ENCODE measurements at places on chromosomes 4 and X.

DNA sequence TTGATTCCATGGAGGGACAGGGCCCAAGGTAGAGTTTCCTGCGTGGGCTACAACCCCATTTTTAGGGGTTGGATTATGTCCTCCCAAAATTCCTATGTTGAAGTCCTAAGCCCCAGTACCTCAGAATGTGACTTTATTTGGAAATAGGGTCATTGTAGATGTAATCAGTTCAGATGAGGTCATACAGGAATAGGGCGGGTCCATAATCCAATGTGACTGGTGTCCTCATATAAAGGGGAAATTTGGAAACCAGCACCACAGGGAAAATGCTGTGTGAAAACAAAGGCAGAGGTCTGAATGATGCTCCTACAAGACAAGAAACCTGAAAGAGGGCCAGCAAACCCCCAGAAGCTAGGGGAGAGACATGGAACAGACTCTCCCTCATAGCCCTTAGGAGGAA, 31.1 kb upstream of the MAMLD1 start:
- no peak for DNase-seq

GRCh38 chr4:92791871-92792440, 488.2 kb downstream of the GRID2 start:
- no peak for DNase-seq

- peak; percentile 52 for DNase-seq
Measured at GRCh38 chrX:102345916-102346315, 93.9 kb downstream of the NXF2B start.

DNA sequence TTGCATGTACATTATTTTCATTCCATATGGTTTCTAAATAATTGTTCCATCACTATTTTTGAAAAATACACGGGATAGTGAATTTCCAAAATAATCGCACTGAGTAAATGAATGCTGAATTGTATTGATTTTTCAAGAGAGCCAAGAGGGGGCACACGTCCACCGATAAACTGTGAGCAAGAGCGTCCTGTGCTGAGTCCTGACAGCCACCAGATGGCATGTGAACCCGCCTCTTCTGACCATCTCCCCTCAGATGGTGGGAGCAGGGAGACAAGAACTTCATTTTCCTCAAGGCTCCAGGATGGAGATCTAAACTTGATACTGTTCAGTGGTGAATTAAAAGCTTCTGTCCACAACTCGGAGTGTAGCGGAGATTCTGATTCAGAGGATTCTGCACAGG, 30.6 kb upstream of the IL9R start:
- DNase-seq: no peak

DNA sequence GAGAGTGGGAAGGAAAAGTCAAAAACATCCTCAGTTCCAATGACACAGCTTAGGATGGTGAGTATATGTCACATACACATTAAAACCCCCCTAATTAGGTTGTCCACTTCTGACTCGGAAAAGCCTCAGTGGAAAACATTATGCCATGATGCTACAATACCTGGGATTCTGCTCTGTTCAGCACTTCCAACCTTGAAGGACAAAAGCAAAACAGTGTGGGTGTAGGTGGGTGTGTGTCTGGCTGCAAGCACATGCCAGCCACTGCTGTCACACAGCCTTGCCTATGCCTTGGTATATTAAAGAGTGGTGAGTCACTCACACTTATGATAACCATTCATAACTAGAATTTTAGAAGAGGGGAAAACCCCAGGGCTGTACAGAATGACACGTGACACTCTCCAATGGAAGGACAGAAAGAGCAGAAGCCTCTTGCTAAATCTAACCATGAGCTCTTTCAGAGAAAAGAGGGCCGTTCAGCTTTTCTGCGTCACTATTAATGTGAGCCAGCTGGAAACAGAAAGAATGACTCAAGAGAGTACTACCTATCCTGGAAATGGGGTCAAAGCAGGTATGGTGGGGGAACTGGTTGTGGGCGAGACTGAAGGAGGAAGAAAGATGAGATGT, 159.6 kb downstream of the TET2 start:
- no peak for DNase-seq

GRCh38 chr4:8103421-8104390, 54.9 kb downstream of the ABLIM2 start:
- DNase-seq: no peak

GRCh38 chr4:154954117-154954516, 173.0 kb downstream of the RBM46 start:
- DNase-seq: no peak

DNA sequence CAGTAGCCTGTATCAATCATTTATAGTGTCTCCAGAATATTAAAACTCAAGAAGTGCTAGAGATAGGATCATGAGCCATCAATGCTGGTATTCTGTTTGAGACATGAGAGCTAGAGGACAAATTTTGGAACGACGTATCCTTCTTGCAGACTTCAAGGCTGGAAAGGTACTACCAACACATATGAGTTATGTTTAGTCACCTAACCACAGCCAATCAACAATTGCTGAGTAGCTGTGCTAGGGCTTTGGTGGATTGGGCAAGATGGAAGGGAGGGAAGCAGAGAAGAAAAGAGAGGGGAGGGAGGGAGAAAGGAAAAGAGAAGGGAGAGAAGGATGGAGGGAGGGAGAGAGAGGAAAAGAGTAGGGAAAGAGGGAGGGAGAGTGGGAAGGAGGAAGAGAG, 21.6 kb upstream of the RAI2 start:
- no peak for DNase-seq

DNA sequence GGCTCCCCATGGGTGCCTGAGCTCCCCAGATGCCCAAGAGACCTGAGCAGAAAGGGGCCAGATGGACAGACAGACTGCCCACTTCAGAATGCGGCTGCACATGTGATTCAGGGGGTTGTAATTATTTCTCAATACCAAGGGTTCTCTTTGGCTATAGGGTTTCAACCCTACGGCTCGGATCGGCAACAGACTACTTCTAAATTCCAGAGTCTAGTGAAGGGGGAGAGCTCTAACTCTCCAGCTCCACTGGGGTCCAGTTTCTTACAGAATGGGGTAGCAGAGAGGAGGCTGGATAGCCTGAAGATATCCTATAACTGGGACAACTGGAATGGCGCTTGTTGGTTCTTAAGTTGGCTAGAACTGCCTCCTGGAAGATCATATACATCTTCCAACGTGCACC, 136.3 kb downstream of the MGST2 start:
- no peak for DNase-seq

- no peak for DNase-seq
Measured at GRCh38 chr4:109383823-109384222, 49.8 kb upstream of the SEC24B start.

- no peak for DNase-seq
Measured at GRCh38 chrX:150455215-150455608, 92.1 kb downstream of the MAMLD1 start.

GRCh38 chrX:94977986-94978385, 1304.0 kb downstream of the FAM133A start:
- no peak for DNase-seq

GRCh38 chrX:20487227-20487626, 220.5 kb upstream of the RPS6KA3 start:
- no peak for DNase-seq

- DNase-seq: no peak
Measured at GRCh38 chr4:127771535-127772275, 10.4 kb upstream of the HSPA4L start.

- no peak for DNase-seq
Measured at GRCh38 chr4:121968859-121969258, 17.0 kb upstream of the TRPC3 start.

DNA sequence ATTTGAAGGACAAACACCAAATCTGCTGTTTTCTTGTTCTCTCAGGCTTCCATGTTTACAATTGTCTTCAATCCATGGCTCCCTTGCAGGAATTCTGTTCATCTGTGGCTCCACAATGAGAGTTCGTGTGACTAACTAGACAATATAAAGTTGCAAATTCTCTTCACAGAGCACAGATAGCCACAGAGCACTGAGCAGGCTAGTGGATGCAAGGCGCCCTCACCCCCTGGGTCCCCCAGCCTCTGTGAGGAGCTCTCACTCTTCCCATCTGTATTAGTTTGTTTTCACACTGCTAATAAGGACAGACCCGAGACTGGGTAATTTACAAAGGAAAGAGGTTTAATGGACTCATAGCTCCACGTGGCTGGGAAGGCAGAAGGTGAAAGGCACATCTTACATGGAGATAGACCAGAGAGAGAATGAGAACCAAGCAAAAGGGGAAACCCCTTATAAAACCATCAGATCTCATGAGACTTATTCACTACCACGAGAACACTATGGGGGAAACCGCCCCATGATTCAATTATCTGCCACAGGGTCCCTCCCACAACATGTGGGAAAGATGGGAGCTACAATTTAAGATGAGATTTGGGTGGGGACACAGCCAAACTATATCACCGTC, 82.5 kb upstream of the STX18 start:
- no peak for DNase-seq

- DNase-seq: no peak
Measured at GRCh38 chr4:149076401-149076800, 634.2 kb upstream of the NR3C2 start.

DNA sequence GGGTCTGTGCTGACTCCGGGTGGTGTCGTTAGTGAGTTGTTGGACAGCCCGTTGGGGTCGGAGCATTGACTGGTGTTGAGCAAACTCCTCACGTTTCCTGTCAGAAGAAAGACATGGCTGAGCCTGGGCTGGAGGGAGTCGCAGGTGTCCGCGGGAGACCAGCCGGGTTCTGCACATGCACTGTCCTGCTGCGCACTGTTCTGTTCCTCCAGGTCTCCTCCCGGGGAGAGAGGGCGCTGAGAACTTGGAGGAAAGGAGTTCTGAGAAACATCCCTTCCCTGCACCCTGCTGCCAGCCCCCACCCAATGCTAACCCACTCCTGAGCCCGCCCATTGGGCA, 1.1 kb downstream of the ZNF141 start:
- no peak for DNase-seq

DNA sequence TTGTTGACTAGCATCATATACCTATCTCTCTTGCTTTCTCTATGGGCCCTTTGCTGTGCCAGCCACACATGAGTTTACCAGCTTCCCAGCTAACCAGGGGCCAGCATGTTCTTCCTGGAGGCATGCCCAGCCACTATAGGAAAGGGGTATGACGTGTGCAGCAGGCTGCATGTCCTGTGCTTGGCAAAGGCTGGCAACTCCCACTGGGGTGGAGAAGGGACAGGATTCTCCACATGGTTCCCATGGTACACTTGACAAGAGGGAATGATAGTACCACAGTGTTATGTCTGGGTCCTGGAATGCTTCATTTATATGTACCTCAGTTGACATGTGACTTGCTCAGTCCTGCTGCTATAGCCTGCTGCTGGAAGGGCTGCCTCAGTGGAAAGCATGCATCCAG, 78.8 kb downstream of the TMEM164 start:
- DNase-seq: no peak

DNA sequence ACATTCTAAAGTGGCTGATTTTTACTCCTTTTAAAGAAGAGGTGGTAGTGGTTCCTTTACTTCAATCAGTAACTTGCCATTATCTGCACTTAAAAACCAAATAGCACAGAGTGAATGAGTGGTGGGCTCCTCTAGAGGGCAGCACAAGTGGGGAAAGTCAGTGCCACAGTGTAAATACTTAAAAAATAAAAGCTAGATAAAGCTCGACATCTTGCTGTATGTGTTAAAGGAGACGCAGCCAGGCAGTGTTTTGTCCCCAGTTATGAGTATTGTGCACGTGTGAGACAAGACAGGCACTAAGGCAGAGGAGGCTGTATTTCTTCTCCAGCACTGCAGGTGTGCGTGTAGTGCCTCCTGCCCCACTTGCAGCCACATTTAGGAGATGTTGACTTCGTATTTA, 24.6 kb downstream of the NAP1L5 start:
- DNase-seq: peak; percentile 53

GRCh38 chr4:70680934-70681333, 7.4 kb upstream of the UTP3 start:
- DNase-seq: no peak

DNA sequence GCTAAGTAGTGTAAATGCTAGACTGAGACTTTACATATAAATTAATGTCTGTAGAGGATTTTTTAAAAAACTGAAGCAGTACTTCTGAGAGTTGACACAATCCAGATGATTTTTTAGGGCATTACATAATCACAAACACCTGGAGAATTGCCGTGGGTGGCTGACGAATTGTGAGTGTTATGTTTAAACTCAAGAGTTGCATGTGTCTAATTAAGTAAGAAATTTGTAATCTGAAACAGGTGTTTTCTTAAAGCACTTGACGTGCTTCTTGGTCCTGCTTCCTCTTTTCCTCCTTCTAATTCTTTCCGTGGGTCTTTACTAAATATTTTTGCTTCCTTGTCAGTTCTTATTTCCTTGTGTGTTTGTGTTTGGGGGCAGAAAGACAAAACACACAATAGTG, 27.8 kb downstream of the PIR start:
- DNase-seq: no peak

DNA sequence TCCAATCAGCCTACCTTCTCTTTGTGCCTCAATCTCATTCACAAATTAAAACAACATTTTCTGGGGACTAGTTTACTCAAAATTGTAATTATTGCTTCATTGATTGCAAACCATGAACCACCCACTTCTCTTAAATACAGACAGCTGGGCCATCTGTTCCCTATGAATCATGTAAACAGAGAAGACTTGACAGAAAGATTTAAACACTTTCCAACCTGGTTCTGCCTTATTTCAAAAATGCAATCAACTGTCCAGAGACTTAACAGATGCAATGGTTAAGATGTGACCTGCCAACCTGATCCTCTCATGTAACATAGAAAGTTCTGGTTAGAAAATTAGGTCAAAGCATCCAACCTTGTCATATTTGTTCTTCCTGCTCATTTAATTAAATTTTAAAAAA, 20.8 kb upstream of the SERTM2 start:
- DNase-seq: no peak

DNA sequence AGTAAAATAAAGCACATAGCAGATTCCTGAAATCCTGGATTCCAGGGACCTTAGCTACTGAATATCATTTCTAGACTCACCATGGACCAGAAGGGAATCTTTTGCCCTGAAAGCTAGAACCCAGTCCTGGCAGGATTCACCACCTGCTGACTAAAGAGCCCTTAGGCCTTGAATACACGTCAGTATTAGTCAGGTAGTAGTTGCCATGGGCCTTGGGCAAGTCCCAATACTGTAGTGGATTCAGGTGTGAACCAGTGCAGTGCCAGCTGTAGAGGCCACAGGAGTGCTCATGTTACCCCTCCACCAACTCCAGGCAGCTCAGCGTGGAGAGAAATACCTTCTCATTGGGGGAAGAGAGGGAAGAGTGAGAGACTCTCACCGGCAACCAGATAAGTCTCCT, 64.1 kb upstream of the UBQLN2 start:
- no peak for DNase-seq

DNA sequence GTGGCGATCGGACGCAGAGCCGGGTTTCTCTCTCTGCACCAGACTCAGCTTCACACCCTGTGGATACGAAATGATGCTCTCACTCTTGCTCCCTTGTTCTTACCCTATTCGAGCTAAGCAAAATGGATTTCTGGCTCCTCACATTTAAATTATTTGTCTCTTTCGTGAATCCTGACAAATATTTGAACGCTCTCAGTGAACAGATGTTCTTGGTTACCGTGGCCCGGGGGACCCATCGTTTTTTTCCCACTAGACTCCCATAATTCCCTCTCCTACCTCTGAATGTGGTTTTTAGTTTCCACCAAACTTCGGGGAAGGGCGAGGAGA, 630 bp downstream of the SMARCA5 start:
- DNase-seq: no peak

- DNase-seq: no peak
Measured at GRCh38 chr4:54988655-54989054, 136.7 kb downstream of the KDR start.

GRCh38 chr4:102599455-102599854, 98.3 kb downstream of the NFKB1 start:
- no peak for DNase-seq
